ENCODE measurements at places on chromosomes 12 and 14.

DNA sequence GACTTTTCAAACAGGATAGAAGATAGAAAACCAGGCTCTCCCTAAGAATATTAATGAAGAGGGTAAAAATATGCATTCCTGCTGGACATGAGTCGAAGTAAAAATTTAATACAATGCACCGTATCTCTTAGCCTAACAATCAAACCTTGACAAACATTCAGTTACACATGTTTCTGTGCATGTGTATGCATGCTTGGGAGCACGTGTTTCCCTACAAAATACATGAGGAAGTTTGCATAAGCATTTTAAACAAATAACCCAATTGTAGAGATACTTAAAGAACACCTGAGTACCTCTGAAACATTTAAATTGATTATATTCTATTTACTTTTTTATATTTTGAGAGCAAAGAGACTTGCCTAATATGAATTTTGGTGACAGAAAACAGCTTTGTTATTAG lies 1763.7 kb upstream of the SEL1L start:
- no peak for DNase-seq

DNA sequence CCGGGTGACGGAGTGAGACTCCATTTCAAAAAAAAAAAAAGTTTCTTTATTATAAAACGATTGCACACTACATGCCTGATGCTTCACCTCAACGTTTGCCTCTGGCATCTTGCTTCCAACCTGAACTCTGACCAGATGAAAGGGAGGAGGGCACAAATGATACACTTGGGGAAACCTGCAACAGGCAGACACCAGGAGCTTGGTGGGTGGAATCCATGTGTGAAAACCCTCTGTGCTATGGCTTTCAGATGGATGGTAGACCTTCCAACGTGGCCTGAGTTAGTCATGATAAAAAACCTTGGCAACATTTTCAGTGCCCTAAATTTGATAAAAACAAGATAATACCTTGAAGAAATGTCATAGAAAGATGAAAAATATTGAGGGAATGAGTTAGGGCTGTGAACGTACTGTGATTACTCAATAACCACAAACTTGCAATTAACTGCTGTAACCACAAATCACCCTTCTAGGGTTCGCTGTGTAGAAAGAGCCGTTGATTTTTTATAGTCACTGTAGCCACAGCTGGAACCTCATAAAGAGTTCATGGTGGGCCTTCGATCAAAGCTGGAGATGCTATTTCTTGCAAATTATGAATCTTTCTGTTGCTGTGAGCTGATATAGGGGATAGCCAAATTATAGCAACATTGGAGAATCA lies 26.1 kb upstream of the GZMB start:
- DNase-seq: no peak

GRCh38 chr12:62517887-62518286 lies 51.3 kb downstream of the MON2 start:
- DNase-seq: no peak

DNA sequence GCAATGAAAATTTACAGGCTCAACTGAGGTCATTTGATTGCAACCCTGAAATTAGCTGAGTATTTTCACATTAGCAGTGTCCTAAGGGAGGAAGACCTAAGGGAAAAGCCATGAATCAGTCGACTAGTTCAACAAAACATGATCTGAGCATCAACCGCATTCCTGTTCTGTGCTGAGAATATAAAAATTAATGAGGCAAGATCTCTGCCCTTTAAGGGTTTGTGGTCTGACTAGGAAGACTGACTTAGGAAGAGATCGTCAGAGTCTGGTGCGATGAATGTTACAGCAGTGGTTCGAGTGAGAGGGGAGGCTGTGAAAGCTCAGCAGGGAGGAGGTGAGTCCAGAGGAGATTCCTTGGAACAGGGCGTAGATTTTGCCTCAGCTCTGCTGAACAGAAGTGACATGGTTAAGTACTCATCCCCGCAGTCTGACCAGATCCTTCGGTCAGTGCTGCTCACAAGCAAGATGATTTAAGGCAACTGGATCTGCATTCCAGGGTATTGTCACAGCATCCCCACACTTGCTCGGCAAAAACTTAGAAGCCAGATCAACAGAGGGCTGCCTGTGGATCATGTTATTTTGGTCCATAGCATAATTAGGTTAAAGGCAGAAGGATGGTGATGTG lies 49.6 kb downstream of the BMAL2 start:
- no peak for DNase-seq

GRCh38 chr12:2051700-2052621 lies 826 bp upstream of the CACNA1C start:
- DNase-seq: no peak

- DNase-seq: no peak
These were observed 2.0 kb downstream of the SERPINA4 start for GRCh38 chr14:94562941-94563883.

GRCh38 chr12:38961012-38961411 lies 55.6 kb upstream of the CPNE8 start:
- DNase-seq: no peak

DNA sequence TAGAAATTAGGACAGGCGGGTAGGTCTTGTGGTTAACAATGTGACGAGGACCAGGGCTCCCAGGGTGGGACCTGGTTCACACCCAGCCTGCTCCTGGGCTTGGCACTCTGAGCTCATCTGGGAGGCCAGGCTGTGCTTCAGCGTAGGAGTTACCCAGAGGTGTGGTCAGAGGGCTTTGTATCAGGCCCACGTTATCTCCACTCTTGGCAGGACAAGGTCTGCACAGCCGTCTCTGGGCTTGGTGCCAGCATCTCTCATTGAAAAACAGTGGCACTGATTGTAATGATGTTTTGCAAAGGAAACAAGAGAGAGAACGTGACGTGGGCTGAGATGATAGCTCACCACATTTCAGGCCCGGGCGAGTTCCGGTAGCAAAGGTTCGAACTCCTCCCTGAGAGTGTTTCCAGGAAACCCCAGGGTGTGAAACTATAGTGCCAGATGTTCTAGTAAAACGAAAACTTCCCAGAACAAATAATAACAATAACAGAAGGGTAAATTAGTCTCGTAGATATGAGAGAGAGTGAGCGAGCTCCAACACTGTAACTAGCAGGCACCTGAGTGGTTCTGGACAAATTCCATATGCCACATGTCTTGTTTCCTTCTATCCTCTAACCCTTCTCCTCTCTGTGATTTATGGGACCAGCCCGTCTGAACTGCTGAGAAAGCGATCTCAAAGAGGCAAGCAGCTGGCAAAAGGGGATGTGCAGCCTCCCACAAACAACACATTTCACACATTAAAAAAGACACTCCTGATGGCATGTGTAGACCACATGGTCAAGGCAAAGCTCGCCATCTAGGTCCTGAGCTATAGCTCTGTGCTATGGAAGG lies 227.3 kb downstream of the KTN1 start:
- DNase-seq: peak; percentile 94

- no peak for DNase-seq
These were observed 439.6 kb upstream of the CCDC196 start for GRCh38 chr14:66046591-66046990.

DNA sequence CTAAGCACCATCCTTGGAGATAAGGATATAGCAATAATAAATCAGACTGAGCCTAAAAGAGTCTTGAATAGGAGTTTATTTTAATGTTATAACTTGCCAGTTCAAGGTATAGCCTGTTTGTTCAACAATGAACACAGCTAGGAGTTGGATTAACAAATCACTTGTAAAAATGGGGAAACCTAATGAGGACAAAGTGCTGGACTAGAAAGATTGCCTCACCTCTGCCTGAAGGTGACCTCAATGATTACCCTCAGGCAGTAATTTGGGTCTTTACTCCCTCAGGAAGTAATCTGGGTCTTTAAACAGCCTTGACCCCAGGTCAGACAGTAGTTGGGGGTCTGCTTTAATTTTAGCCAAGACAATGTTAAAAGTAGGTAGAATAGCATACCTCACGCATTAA lies 35.5 kb upstream of the CDKL1 start:
- no peak for DNase-seq

- no peak for DNase-seq
These were observed 60.9 kb upstream of the JDP2 start for GRCh38 chr14:75366963-75367362.

DNA sequence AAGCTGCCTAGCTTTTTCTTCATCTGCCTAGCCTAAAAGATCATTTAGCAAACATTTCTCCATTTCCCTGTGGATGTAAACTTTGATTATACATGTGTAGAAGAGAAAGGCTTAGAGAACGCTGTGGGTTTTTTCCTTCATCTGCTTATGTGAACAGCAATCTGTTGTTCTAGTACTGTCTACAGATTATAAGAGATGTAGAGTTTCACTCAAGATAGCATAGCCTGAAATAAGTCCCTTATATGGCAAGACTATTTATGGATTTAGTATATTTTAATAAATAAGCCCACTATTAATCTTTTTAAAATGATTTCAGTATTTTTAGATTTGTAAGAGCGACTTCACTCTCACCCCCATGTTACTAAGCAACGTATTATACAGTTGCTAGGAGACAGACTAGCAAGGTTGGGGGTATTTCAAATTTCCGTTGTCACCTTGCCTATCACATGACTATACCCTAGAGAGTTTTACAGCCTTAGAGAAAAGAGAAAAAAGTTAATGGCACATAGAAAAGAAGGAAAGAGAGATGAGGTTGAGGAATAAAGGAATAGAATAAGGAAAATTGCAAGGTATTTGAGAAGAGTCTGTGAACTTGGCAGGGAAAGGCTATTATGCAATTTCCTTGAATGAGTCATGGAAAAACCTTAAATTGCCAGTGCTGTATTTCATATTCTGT lies 12.2 kb upstream of the TUBA1A start:
- DNase-seq: peak; percentile 60

DNA sequence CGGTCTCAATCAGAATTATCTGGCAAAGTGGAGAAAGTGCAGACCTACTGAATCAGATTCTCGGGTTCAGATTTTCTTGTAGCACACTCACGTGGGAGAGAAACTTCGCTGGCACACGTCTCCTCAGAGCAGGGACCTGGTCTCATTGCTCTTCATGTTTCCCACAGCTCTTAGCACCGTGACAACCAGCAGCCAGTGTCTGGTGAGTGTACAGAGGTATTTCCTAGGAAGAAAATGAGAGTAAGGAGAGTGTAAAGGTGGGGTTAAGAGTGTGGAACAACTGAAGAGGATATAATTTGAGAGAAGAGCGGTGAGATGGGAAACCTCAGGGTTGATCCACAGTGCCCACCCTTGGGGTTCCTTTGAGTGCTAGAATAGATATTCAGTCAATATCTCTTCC lies 89.2 kb downstream of the ARF6 start:
- no peak for DNase-seq

DNA sequence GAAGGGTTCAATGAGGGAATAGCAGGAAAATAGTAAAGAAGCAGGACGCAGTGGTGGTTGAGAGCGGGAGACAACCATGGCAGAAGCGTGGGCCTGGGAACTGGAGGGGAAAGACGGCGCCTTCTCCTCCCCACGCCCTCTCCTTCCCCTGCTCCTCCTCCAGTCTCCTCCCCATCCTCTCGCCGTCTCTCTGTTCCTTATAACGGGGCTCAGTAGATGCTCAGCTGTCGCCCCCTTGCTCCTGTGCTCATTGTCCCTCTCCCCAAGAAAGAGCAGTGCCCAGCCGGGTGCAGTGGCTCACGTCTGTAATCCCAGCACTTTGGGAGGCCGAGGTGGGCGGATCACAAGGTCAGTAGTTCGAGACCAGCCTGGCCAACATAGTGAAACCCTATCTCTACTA lies 142.0 kb downstream of the BCL11B start:
- DNase-seq: no peak

DNA sequence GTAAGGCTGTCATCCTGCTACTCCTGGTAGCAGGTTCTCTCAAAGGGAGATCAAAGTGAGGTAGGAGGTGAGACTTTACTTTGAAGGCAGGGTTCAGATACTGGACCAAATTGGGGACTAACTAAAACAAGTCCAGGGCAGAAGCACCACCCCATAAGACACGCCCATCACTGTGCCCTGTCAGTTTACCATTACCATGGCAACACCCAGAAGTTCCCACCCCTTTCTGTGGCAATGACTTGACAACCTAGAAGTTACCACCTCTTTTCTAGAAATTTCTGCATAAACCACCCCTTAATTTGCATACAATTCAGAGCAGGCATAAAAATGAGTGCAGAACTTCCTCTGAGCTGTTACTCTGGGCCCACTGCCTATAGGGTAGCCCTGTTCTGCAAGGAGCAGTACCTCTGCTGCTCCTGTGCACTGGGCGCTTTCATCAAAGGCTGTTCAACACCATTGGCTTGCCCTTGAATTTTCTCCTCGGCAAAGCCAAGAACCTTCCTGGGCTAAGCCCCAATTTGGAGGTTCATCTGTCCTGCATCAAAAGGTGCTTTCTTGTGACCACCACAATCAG lies 64.8 kb upstream of the MAX start:
- DNase-seq: no peak

GRCh38 chr14:67456732-67457131 lies 31.8 kb downstream of the TMEM229B start:
- DNase-seq: no peak

GRCh38 chr12:106552228-106552627 lies 30.6 kb upstream of the RFX4 start:
- no peak for DNase-seq

GRCh38 chr14:101108579-101109346 lies 205.2 kb upstream of the RTL1 start:
- DNase-seq: no peak

GRCh38 chr12:117090388-117090787 lies 8.8 kb downstream of the TESC start:
- no peak for DNase-seq

- DNase-seq: no peak
These were observed 15.5 kb upstream of the PAPOLA start for GRCh38 chr14:96486705-96487104.

GRCh38 chr12:71652656-71653055 lies 11.0 kb downstream of the ZFC3H1 start:
- no peak for DNase-seq

DNA sequence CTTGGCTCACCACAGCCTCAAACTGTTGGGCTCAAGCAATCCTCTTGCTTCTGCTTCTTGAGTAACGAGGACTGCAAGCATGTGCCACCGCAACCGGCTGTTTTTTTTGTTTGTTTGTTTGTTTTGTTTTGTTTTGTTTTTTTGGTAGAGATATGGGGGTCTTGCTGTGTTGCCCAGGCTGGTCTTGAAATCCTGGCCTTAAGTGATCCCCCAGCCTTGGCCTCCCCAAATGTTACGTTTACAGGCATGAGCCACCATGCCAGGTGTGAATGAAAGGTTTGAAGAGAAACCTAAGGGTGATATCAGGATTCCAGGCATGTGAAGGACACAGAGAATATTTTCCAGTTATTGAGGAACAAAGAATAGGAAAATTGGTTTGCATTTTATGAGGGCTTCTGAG lies 45.0 kb downstream of the ANO6 start:
- no peak for DNase-seq

- DNase-seq: peak; percentile 7
These were observed 149.1 kb downstream of the BMP4 start for GRCh38 chr14:53807542-53807941.

GRCh38 chr12:88520436-88520820 lies 59.8 kb downstream of the KITLG start:
- no peak for DNase-seq

GRCh38 chr14:56414236-56414635 lies 165.4 kb upstream of the TMEM260 start:
- no peak for DNase-seq
